Esophagus squamous epithelium (tissue), 5 donors: ENCODE measurements at places on chromosomes 1 and 21.

GRCh38 chr1:110580244-110580643 lies 25.9 kb downstream of the KCNA2 start:
- DNase-seq, result no peak

DNA sequence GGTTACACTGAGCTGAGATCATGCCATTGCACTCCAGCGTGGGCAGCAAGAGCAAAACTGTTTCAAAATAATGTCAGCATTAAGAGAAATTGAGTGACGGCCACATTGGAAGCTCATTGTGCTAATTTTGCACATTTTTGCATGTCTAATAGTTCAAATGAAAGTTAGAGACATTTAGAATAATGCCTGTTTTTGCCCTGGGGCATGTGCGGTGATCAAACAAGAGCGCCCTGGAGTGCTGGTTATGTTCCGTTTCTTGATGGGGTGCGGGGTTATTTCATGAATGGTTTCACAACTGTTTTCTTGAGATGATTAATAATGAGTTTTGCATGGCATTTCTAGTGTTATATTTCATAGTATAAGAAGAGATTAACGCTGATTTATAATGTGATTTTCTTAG lies 13.1 kb downstream of the OR2T11 start:
- DNase-seq, result no peak

DNA sequence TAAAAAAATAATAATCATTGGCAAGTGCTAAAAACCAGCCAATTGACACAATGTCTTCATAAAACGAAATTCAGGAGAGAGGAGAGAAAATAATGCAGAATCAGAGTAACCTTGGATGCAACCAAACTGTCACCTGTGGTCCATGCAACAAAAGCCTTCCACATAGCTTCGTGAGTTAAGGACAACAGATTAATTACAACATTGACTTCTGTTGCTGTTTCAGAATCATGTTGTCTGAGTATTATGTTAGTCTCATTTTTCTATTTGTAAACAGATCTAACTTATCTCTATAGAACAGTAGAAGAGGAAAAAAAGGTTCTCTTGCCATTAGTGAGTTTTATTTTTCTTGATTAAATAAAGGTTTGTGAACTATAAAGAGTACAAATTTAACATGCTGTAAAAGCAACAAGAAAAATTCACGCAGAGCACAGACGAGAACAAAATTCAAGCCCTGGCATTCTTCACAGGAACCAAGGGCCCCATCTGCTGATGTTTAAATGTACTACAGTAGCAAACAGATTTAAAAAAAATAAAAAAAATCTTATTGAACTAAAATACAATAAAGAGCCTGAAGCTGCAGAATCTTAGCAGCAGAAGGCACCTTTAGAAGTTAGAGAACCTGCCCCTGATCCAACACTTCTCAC lies 381.1 kb upstream of the PKN2 start:
- no peak for DNase-seq

- DNase-seq, result no peak
Measured at GRCh38 chr1:50426108-50426700, 3.0 kb upstream of the DMRTA2 start.

- DNase-seq, result no peak
Measured at GRCh38 chr1:180597520-180597919, 34.3 kb upstream of the XPR1 start.

GRCh38 chr1:119703666-119704450 lies 7.9 kb upstream of the PHGDH start:
- no peak for DNase-seq

- DNase-seq, result no peak
Measured at GRCh38 chr1:58898739-58899586, 115.1 kb upstream of the JUN start.

DNA sequence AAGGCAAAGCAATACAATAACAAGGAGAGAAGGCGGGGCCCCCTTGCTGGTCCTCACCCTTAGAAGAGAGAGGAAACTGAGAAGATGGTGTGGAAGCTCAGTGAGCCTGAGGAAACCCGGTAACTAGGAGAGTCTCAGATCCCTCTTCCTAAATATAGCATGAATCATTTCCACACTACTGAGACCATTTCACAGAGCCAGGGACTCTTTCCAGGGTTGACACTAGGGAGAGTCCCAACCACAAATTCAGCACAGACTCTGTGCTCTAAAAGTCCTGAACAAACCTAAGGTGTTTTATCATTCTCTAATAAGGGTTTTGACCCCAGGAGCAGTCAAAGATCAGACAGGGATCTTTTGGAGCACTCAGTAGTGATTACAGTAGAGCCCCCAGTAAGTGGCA lies 647.7 kb downstream of the KCNT2 start:
- DNase-seq, result no peak

DNA sequence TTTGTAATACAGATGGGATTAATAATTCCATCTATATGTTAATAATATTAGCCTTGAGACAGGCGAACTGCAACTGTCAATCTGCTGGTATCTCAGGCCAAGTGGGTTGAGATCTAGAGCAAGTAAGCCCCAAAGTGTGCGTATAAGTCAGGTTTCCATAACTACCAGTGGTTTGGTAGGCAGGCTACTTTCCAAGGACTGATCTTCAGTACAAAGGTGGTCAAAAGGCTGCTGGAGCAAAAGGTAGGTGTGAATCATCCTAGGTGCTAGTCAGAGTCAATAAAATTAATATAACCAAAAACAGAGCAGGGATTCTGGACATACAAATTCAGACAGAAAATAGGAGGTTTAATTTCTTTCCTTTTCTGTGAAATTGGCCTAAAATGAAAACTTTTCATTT lies 328.0 kb downstream of the TGFB2 start:
- DNase-seq, result no peak

- DNase-seq, result no peak
Measured at GRCh38 chr1:228316589-228317387, 89.8 kb downstream of the TRIM11 start.
